Pericardium fibroblast (primary cell): ENCODE measurements at places on chromosomes 6 and 20. TPM values are rescaled to one million over a fixed set of nuclear protein-coding genes. Genes with fewer than 3 reads are reported as not detected.

The KHDC1L gene
- not detected in 2 replicates for total RNA-seq

The SNAI1 gene
- total RNA-seq = 6.0 and 10.0 TPM in 2 replicates

The ENPP3 gene
- not detected in 2 replicates for total RNA-seq

The BTN1A1 gene
- total RNA-seq = not detected in 2 replicates
